Stimulated activated CD4-positive, alpha-beta T cell treated with anti-CD3 and anti-CD28 coated beads, Interleukin-1b, Interleukin-23, amount 100 ng/mL, for 4 hours (primary cell): ENCODE measurements at places on chromosomes 4 and X.

- peak; percentile 52 for DNase-seq
Measured at GRCh38 chr4:186204103-186204559, 12.8 kb downstream of the CYP4V2 start.

GRCh38 chr4:163048447-163048846 lies 118.2 kb downstream of the NAF1 start:
- DNase-seq: no peak

GRCh38 chrX:10926404-10926803 lies 184.7 kb upstream of the HCCS start:
- no peak for DNase-seq

DNA sequence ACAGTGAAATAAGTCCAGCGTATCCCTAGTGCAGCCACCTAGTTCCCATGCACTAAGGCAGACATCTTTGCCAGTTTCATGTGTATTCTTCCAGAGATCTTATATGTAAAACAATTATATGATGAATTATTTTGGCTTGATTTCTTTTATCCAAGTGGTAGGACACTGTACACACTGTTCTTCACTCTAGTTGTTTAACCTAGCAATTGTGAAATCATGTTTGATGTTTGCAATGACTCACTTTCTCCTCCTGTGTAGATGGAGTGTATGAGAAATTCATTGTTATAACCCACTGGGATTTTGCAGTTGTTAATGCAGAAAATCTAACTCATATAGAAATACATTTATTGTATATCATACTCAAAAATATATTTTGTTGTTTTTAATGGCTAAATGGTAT lies 17.5 kb upstream of the TBC1D1 start:
- DNase-seq: no peak

GRCh38 chr4:8281519-8282133 lies 12.1 kb downstream of the HTRA3 start:
- DNase-seq: no peak

DNA sequence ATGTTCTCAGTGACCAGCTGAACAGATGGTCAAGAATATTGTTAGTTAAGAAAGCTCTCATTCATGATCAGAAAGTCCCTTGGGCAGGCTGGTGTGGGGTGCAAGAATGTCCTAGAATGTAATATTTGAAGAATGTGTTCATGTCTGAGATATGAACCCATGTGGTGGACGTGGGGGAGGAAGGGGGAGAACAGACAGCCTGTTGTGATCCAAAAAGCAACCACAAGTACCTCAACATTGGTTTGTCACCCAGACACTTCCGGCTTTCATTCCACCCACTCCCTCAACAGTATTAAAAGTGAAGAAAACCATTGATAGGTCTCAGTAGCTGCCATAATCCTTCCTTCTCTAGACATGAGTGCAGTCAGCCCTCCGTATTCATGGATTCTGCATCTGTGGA lies 82.2 kb downstream of the MAML3 start:
- DNase-seq: peak; percentile 58

DNA sequence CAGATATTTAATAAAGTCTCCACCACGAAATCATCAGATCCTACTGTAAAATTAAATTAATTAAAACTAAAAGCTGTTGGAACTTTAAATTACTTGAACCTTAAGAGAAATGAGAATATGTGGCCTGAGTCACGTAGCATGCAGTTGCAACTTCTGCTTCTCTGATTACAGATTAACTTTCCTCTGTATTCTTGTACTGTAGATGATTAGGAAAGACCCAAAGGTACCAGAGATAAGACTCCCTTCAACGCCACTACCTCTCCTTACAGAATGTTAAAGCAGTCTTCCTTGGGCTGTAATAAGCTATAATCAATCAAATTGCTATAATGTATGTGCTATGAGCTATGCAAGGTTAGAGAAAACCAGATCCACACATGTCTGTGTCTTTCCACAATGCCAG lies 47.9 kb downstream of the FAM13A start:
- no peak for DNase-seq

GRCh38 chr4:126799971-126800574 lies 832.7 kb upstream of the INTU start:
- no peak for DNase-seq

DNA sequence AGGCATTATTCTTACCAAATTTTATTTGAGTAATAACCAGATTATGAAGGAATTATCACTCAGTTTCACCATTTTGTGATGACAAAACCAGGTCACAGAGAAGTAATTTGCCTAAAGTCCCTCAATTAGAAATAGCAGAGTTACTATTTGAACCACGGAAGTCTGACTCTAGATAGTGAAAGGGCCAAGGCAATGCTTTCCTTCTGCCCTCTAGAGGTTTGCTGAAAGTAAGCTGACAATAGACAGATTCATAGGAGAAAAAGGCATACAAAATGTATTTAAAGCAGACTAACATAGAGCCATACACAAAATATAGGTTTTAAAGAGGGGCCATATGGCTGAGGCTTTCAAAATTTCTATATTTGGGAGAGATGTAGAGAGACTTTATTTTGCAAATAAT lies 43.1 kb downstream of the CXXC4 start:
- DNase-seq: no peak

DNA sequence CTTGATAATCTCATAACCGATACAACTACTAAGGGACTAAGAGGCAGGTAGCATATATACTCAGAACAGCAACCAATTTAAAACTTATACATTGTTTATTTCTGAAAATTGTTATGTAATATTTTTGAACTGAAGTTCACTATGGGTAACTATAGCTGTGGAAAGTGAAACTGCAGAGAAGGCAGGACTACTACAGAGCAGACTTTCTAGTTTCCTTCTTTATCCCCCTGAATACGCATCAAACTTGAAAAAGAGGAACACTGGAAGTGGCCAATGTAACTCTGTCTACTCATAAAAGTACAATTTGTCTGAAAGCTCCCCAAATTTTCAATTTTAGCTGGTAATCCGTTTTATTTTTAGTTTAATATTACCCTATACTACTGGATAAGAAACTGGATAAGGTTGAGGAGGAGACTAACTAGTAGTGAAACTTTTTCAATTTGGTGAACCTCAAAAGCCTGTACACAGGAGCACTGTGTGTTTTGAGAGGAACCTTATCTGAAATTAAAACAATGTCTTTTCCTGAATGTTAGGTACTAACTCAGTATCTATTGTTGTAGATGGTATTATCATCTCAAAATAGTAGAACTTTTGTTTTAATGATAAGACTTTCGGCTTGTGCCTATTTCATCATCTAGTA lies 225.8 kb downstream of the GABRG1 start:
- DNase-seq: no peak

- DNase-seq: no peak
Measured at GRCh38 chrX:16711893-16712547, 449 bp downstream of the CTPS2 start.

DNA sequence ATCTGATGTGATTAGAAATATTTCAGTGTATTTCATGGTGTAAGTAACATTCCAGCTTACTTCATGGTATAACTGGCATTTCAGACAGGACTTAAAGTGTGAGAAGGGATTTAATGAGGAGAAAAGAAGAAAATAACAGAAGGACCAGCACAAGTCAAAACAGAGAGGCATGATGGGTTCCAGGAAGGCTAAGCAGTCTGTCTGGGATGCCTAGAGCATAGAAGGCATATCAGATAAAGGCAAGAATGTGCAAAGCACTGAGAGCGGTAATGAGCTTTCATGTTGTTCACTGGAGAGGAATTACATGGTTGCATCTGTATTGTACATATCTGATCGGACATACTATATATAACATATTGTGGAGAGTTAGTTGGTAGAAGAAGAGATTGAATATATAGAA lies 54.2 kb downstream of the GRID2 start:
- no peak for DNase-seq

DNA sequence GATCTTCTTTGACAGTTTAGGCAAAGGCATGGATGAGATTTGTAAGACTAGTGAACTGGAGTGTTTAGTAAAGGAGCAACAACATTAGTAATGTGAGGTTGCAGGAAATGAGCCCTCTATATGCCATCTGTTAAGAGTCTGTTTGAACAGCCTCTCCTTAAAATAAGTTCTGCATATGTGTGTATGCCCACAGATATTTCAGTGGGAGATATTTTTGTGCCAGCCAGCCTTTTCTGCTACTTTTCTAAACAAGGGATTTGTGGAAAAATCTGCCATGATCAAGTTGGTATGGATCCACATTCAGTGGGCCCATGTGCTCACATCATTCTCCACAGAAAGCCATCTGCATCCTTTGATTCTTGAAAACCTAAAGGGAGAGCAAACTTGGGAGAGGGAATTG lies 237.7 kb downstream of the OPHN1 start:
- DNase-seq: no peak

- DNase-seq: no peak
Measured at GRCh38 chrX:130108647-130109428, 1.5 kb downstream of the ELF4 start.

DNA sequence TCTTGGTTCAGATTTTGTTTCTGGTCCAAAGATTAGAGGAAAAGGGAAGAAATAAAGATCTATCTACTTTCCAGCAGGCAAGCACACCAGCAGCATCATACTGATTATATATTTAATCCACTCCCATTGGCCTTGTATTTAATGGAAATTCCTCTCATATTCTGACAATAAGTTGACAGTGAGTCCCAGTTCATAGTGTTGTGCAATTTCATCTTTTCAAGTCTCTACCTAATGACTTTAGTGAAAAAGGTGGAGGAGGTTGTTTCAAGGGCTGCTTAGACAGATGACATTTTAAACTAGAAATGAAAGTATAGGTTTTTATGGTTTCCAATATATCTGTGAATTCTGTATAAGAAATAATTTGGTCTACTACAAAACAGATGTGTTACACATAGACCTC lies 298.6 kb downstream of the PABPC4L start:
- DNase-seq: no peak

GRCh38 chr4:22787753-22788375 lies 95.1 kb downstream of the GBA3 start:
- no peak for DNase-seq

- DNase-seq: no peak
Measured at GRCh38 chr4:1973661-1974060, 35.1 kb downstream of the NELFA start.

DNA sequence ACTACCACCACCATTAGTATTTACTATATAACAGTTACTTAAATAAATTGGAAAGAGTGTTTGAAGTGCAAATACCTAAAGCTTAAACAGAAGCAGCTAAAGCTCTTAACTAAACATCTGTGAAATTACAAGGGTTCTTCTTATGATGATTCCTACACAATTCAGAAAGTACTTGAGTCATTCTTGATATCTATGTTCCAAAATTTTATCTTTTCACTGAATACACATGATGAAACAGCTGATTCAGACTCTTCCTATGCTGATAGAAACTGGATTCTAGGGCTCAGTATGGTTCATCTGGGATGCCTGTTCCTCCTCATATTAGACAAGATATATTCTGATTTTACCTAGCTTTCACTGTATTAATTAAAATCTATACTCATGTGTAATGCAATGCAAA lies 13.6 kb downstream of the EREG start:
- DNase-seq: no peak

DNA sequence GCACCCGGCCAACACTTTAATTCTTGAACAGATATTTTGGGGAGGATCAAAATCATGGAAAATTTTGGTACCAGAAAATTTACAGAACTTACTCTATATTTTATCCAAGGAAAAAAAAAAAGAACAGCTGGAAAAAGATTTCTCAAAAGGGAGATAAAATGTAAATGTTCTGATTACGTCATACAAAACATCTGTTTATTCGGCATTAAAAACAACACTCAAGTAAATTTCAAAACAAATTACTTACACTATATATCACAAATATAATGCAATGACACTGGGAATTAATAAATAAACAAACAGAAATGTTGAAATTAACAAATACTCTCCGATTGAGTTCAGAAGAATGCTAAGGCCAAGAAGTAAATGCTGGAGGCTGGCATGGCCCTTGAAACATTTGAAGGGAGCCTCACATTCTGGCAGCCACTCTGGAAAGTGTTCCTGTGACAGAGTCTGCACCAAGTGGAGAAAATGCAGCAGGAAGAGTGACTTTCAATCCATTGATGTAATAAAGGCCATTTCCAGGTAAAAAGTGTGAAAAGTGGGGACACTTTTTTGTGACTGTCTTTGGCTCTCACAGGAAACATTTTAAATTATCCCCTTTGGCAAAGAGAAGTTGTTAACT lies 486.0 kb upstream of the CTSO start:
- DNase-seq: no peak

DNA sequence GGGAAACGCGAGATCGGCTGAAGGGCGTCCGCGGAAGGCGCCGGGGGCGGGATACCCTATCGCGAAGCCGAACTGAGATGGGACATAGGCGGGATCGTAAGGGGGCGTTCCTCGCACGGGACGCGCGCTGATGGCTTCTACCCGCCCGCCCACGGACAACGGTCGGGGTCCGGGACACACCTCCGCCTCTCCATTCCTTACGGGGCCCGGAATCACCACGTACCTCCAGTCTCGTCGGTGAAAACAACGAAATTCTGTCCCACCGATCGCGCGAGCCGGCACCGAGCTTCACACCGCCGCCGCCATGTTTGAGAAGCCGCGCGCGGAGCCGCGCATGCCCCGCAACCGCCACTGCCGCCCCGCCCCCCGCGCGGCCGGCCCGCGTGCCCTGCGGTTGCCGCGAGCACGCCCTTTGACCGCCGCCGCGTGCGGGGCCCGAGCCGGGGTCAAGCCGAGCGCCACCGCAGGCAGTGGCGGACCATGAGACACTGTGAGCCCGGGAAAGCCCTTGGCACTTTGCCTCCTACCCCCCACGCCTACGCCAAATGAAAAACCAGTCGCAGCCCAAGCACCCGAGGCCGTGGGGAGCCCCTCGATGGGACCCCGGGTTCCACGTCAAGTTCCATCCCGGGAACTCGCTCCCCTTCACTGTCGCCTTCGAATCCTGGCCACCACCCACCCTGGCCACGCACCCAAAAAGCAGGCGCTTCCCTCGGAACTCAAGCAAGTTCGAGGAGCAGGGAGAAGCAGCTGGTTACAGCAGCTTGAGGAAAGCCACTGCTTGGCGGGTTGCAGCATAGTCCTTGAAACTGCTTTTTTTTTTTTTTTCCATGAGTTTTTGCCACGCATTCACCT lies at the start of gene SCML2:
TSS of gene SCML2 (minus strand) at position 320 of the 855 bp plus-strand sequence. CDS start 20,617 bp downstream, outside the sequence.
- DNase-seq: peak; percentile 46

DNA sequence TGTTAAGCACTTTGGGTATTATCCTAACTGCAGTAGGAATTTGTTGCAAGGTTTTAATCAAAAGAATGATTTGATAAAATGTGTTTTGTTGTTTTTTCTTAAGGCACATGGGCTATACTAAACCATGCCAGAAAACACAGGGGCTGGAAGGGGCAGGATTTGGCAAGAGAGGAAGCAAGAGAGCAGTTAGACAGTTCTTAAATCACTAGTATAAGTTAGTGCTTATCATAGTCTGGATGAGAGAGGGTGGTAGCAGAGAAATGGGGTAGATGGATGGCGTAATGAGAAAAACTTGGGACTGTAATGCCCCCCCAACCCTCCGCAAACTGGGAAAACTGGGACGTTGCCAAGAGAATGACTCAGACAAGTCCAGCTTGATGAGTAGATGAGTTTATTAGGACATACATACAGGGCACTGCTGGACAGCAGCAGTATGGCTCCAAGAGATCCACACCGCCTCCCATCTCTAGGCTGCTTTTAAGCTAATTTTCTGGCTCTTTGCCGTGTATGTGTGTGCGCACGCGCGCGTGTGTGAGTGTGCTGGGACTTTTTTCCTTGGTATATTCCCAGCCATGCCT lies 151.5 kb downstream of the PDLIM5 start:
- no peak for DNase-seq
